ENCODE measurements at places on chromosomes 3 and 15.

GRCh38 chr3:174397848-174398247, 461.3 kb upstream of the NAALADL2 start:
- DNase-seq, result no peak

- DNase-seq, result no peak
These were observed 302.9 kb upstream of the LRRFIP2 start for GRCh38 chr3:37477275-37477674.

GRCh38 chr15:95141486-95141885, 910.1 kb downstream of the MCTP2 start:
- DNase-seq, result no peak

DNA sequence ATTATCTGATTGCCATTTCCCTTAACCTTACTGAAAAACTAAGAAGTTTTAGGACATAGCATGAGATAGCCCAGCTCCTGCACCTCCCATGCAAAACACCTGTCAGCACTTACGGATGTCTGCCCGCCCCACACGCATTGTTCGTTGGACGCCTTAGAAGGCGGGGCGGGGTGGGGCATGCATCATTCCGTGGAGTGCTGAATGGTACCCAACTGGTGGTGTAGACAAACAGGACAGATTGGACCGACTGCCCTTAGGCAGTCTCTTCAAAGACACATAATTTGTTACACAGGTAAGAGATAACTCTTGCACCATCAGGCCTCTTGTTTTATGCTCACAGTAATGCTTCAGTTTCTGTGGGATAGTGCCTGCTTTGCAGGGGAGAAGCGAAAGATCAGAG, 93.8 kb downstream of the SMAD6 start:
- DNase-seq, result no peak

DNA sequence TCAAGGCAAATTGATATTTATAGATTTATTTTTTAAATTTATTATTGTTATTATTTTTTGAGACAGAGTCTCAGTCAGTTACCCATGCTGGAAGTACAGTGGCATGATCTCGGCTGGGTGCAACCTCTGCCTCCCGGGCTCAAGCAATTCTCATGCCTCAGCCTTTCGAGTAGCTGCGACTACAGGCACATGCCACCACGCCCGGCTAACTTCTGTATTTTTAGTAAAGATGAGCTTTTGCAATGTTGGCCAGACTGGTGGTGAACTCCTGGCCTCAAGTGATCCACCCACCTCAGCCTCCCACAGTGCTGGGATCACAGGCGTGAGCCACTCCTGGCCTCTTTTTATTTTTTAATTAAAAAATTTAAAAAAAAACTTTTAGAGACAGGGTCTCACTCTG, 19.0 kb downstream of the SPG21 start:
- no peak for DNase-seq

- DNase-seq, result no peak
These were observed 112.5 kb upstream of the TGFBR2 start for GRCh38 chr3:30493911-30494311.

- DNase-seq, result peak; percentile 9
These were observed 374.6 kb upstream of the CFAP20DC start for GRCh38 chr3:59424268-59425010.

DNA sequence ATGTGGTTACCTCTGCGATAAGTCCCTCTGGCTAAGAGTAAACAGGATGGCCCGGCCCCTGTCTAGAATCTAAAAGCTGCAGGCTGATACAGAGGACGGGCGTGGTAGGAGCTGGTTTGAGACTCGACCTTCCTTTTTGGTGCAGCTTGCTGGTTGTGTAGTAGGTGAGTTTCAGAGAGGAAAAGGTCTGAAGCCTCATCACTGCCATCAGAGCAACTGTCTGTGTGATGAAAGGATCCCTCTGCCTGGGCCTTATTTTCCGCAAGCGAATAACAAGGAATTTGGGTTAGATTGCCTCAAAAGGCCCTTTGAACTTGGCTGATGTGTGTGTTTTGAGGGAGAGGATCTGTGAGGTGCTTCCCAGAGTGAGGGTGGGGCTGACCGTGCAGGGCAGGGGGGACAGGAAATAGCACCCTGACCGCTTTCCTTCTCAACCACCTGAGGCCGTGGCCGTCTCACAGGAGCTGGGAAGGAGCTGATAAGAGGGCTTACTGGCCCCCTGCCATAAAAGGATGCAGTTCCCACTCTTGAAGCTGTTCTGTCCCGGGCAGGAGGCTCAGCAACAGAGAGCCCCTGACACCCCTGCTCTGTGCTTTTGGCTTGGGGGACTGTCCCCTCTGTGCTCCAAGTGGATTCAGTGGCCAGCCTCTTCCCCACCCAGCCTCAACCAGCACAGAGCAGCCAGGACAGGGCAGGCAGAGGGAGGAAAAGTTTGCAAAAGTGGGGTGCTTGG, 45.6 kb upstream of the TFRC start:
- DNase-seq, result peak; percentile 17

GRCh38 chr15:75053748-75054125, 30.3 kb downstream of the PPCDC start:
- DNase-seq, result no peak

- DNase-seq, result no peak
These were observed 12.5 kb downstream of the ZBTB47 start for GRCh38 chr3:42666022-42666421.

GRCh38 chr3:38662544-38662943, 13.1 kb upstream of the SCN5A start:
- no peak for DNase-seq

DNA sequence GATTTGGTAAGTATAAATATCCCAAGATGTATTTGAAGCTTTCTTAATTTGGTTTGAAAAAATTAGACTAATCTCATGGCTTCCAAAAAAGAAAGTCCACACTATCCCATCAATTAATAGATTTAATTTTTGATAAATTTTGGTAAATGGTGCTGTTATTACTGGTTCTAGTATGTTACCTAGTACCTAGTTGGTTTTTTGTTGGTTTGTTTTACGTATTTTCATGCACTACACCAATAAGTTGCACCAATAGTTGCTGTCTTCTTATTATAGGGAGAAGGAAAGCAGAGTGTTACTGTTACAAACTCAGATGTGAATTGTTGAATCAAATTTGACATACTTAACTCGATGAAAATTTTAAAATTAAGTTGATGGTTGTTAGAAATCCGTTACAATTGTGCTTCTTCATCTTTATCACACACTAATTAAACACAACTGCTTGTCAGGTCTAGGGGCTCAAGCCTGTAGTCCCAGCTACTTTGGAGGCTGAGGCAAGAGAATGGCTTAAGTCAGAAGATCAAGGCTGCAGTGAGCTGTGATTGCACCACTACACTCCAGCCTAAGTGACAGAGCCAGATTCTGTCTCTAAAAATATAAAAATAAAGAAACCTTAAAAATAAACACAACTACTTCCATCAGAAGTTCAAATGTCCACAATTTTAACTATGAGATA, 23.1 kb upstream of the MBNL1 start:
- DNase-seq, result no peak

DNA sequence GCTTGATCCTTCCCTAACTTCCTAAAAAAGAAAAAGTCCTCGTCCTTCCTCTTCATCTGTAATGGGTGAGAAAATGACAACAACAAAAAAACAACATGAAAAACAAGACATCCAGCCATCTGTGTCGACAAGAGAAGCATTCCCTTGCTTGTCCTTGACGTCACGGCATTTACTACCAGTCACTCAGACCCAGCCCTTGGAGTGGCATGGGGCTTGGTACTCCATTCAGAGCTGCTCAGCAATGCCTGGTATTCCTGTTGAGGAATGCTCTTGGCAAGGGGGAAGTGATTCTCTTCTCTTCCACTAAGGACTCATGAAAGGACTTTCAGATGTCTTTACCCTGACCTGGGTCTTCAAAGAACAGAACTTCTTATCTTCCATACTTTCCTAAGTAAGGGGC, 339.7 kb upstream of the RASGRP1 start:
- DNase-seq, result no peak

DNA sequence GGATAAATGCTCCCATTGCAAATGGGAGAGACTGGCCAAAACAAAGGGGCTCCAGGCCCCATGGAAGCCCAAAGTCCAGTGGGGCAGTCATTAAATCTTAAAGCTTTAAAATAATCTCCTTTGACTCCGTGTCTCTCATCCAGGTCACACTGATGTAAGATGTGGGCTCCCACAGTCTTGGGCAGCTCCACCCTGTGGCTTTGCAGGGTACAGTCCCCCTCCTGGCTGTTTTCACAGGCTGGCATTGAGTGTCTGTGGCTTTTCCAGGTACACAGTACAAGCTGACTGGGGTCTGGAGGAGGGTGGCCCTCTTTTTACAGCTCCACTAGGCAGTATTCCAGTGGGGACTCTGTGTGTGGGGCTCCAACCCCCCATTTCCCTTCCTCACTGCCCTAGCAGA, 45.9 kb downstream of the NIPA2 start:
- DNase-seq, result peak; percentile 8

DNA sequence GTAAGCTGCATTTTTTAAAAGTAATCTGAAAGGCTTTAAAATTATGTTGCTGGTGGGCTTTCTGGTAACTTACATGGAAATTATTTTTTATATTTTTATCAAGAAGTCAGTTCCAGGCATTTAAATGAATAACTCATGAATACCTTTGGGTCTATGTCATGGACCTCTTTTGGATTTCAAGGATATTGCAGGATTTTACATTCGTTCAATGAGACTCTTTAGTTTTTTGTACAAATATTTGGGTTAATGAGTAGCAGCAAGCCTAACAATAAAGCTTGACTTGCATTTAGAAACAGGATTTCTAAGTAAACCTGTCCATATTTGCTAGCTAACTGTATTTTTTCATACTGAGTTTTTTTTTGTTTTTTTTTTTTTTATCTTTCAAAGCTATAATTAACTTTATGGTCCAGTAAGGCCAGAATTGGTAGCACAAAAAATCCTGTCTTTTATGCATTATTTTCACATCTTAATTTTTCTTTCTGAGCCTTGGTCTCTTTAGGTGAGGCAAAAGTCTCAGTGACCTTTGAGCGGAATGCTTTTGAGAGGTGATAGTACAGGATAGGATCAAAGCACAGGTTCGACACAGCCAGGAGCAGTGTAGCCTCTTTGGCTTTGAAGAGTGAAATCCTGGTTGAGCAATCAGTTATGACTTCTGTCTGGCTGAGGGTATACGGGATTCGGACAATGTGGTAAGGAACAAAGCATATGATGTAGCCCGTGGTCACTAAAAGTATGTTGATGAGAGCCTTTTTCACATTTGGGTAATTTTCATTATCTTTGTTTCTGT, 4.8 kb downstream of the GPR171 start:
- no peak for DNase-seq

- no peak for DNase-seq
These were observed 56.7 kb downstream of the SPG11 start for GRCh38 chr15:44606740-44607139.

GRCh38 chr3:38960953-38961622, 90.7 kb downstream of the SCN11A start:
- peak; percentile 14 for DNase-seq

DNA sequence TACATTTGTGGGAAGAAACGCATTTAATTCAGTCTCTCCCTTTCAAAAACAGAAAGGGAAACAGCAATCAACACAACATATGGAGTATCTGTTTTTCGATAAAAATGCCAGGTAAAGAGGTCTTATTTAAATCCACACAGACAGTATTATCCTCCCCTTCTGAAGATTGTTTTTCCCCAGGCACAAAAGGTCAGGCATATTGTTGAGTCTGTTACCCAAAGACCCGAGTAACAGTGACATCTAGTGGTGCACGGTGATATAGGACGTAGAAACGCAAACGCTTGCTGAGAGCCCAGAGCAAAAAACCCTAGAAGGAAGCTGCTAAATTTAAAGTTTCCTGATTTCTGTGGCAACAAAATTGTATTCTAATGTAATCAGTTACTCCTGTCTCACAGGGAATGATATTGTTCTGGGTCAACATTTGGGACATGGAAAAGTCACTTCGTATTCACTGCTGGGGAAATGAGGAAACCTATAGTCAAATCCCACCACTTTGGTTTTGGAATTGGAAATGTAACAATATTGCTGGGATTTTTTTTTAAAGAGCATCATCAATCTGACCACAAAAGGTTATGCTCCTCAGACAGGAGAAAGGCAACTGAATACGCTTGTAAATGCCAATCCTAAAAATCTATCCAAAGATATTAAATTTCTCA, 312.7 kb upstream of the CCDC54 start:
- DNase-seq, result peak; percentile 60

DNA sequence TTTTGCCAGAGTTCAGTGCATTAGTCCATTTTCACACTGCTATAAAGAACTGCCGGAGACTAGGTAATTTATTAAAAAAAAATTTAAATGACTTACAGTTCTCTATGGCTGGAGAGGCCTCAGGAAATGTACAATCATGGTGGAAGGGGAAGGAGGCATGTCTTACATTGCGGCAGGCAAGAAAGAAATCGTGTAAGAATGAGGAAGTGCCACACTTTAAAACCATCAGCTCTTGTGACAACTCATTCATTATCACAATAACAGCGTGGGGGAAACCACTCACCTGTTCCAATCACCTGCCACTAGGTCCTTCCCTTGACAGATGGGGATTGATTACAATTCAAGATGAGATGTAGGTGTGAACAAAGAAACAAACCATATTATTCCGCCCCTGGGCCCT, 1361.4 kb downstream of the NSUN3 start:
- DNase-seq, result no peak

- DNase-seq, result no peak
These were observed 93.2 kb downstream of the UACA start for GRCh38 chr15:70669966-70670658.

DNA sequence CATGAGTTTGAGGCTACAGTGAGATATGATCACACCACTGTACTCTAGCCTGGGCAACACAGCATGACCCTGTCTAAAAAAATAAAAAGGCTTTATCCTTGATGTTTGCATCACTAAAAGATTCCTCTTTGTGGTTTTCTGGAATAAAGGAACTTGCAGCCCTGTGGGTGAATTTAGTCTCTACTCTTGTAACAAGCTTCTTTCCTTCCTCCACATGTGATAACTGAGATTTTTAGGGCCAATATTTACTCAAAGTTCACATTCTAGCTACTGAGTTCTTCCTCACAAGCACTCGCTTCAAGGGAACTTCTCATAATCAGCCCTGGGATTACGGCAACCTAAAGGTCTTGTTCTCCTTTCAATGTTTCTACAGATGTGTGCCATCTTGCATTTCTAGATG, 24.6 kb downstream of the COMMD2 start:
- no peak for DNase-seq

GRCh38 chr15:35256551-35256950, 171.5 kb upstream of the NANOGP8 start:
- DNase-seq, result no peak

DNA sequence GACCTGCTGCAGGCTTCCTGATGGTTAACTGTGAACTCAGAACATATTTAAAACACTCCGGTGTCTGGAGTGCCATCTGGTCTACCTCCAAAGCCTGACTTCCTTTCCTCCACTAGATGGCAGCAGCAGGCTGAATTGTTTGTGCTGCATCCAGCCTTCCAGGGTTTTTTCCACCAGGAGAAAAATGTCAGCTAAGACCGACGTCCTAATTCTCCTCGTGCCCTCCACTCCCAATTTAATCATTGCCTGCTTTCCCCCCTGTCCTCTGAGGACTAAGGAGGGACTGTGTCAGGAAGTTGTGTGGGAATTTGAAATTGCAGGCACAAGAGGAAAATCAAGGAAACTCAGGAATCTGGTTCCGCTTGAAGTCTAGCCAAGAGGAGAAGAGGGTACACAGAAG, 165.2 kb upstream of the UMPS start:
- peak; percentile 43 for DNase-seq

- no peak for DNase-seq
These were observed 4.7 kb upstream of the KPNA4 start for GRCh38 chr3:160569894-160570652.

- DNase-seq, result no peak
These were observed 93.1 kb upstream of the RPL32 start for GRCh38 chr3:12934431-12934830.

All from activated naive CD4-positive, alpha-beta T cell treated with Interleukin-2 at 50 U/mL for 16 hours (primary cell).